AG08395 (cell line): ENCODE measurements at places on chromosomes 4 and X.

DNA sequence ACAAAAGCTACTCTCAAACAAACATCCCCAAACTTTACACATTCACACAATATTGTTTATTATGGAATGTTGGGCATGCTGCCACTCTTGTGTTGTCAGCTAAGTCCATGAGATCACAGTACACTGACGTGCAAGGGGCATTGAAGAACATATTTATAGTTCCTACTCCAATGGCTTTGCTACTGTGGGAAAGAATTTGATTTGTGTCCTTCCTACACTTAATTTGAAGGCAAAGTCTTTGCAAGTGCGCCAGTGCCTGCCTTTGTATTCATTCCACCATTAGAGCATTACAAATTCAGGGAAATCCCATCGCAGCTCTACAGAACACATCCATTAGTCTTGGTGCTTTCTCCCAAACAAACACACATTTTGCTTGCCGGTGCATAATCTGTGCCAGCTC is 45.4 kb upstream of the FTHL17 start:
- no peak for DNase-seq

DNA sequence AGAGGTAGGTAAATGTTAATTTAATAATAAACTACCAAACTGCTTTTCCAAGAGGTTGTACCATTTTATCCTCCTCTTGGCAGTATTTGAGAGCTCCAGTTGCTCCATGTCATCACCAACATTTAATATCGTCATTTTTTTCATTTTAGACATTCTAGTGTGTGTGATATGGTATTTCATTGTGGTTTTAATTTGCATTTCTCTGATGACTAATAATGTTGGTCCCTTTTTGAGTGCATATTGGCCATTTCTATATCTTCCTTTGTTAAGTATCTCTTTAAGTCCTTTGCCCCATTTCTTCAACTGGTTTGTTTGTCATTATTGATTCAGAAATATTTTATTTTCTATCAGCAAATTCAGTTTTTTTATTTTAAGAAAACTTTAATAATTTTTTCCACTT is 88.8 kb downstream of the MAPK10 start:
- DNase-seq: no peak

DNA sequence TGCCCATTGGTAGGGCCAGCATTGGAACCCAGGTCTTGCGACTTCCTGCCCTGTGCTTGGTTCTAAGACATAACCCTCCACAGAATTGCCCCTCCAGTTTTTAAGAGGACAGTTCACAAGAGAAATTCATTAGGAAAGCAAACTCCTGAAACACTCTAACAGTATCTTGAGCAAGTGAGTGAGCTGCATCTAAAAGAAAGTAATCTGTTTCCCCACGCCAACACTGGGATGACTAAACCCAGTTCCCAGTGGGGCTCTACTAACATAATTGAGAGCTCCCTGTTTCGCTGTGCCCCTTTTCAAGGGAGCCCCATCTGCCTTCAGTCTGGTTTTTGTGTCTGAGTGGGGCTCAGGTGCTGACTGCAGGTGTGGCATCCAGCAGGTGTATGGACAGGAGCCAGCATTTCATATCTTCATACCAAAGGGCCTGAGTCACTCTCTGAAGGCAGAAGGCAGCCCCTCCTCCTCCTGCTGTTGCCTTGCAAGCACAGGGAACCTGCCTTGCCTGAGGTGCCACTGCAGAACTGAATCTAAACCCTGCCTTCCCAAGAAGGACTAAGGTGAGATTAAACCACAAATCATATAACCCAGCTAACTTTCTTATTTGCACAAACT is 8.0 kb downstream of the AMOT start:
- DNase-seq: no peak

- DNase-seq: no peak
These were observed 146.4 kb upstream of the EDNRA start for GRCh38 chr4:147334478-147334877.

DNA sequence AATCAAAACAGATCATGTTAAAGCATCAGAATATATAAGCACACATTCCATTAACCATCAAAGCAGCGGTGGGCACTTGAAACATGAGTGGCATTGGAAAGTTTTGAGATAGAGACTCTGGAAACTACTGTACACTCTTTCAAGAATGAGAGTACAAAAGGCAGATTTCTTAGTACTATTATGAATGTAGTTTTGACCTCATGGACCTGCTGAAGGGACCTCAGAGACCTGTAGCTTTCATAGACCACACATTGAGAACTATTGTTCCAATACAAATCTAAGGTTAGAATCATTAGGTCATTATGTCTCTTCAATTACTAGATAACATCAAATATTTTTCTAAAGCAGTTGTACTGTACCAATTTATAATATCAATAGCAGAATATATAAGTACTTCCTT is 283.6 kb downstream of the RPA4 start:
- no peak for DNase-seq

DNA sequence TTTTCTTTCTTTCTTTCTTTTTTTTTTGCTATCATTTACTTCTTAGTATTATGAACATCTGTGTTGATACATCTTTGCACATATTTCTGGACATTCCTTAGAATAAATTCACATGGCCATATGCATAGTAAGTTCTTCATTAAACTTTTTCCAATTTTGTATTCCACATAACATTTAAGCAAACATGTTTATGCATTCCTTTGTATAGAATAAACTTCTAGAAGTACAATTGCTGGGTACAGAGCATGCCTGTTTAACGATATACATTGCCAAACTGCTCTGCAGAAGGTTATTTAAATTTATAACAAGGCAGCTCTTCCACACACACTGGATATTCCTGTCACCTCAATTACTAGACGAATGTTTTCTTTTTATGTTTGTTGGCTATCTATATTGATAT is 36.0 kb upstream of the STIM2 start:
- no peak for DNase-seq

- no peak for DNase-seq
These were observed 90.0 kb upstream of the AFAP1 start for GRCh38 chr4:8029689-8030088.

DNA sequence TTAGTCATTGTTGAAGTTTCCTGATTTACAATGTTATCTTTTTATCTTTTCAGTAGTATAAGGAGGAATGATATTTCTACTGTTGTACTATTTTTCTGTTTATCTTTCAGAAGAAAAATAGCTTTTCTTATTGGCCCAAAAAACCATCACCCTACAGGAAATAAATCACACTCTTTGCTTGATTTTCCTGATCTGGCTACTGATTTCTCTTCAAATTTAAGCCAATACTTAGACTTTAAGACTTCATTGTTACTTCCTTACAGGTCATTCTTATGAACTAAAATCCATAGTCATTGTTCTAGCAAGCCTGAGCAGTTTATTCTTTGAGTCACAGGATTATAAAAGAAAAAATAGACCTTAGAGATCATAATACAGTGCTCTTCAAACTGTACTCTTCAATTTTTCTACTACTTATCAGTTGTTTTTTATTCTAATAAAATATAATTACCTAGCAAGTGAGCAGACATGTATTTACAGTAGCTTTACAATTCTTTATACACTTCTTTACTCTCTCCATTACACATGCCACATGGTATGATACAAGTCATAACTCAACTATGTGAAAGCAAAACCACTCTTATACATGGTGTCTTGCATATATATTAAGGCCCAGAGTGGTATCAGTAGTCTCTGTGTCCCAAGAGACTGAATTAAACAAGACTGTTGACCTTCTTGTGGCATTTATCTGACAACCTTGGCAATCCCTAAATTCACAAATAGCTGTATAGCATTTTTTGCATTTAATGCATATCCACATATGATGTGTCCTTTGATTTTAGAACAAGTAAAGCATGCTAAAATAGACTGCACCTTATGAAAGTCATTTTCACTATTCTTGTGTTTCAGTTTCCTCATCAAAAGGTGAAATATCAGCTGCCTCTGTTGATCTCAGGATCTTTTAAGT is 47.9 kb downstream of the TET2 start:
- DNase-seq: no peak

DNA sequence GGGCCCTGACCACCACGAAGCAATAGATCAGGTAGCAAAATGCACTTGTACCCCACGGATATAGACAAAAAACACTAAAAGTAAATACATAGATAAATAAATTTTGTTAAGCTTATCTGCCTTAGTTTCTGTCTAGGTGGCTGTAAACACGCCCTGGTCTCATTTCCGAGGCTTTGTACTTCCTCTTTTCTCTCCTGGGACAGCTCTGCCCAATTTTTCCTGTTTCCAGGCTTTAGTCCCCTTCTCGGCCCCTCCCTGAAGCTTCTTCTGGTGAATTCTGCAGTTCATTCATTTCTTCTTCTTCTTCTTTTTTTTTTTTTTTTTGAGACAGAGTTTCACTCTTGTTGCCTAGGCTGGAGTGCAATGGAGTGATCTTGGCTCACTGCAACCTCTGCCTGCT is 73.4 kb upstream of the STOX2 start:
- DNase-seq: no peak

DNA sequence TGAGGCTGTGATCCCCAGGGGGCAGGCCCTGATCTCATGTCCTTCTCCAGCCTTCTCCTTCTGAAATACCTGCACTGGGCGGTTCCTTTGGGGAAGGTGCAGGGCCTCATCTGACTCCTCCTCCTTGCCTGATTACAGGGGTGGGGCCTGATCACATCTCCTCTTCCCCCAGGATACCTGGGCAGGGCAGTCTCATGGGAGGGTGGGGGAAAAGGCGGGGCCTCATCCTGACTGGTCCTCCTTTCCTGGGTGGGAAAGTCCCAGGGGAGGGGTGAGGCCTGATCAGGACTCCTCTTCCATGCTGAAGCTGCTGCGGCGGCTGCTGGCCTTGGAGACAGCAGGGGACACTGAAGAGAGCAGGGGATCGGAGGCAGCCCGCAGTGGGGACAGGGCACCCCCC is 13.3 kb downstream of the TFE3 start:
- DNase-seq: no peak

DNA sequence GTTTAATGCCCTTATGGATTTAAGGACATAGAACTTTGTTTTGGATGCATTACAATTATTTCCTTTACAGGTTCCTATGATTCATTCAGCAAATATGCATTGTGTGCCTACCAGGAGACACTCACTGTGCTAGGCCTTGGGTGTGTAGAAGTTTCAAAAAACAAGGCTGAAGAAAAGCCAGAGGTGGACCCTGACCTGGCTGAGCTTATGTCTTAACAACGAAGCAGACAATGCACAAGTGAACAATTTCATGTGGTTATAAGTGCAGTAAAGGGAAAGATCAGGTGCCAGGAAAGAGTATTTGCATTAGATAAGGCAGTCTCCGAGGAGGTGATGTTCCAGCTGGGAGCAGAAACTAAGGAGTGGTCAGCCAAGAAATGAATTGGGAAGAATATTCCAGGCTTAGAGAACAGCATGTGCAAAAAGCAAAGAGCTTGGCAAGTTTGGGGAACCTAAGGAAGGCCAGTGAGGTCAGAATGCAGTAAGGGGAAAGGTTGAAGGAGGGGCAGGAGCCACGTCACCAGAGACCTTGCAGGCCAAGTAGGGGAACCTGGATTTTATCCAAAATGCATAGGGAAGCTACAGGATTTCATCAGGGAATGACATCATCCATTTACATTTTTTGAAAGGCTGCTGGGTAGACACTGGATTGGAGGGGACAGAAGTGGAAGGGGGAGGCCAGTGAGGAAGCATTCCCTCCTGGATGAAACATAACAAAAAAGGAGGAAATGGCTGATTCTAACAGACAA is 193.6 kb downstream of the SOWAHB start:
- no peak for DNase-seq

DNA sequence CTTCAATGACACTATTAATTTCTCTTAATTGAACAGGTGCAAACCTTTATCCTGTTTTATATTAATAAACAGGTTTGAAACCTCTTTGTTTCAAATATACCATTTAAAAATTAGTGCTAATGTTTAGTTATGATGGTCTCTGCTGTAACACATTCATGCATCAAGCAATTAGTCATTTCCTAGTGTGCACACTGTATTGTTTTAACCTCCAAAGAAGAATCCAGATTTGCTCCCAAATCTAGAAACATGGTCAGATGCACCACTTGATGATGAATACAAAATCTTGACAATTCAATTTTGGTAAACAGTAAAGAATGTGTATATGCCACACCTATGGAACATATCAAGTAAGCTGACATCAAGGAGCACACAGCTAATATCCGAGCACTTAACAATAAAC is 157.1 kb downstream of the TRIML1 start:
- no peak for DNase-seq

- no peak for DNase-seq
These were observed 119.1 kb downstream of the RTL9 start for GRCh38 chrX:110477593-110478228.

DNA sequence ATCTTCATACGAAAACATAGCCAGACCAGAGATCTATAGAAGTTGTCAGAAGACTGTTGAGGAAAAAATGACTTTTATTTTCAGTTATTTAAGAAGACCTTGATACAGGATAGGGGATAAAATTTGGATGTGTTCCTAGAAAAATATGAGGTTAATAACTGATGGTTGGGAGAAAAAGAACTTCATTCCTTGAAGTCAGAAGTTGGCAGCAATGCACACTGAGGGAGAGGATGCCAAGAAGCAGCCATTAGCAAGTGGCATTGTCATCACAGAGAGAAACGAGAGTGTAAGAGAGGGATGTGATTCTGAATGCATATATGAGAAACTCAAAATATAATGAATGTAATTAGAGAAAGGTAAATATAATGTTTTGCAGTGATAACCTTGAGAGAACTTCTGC is 382.1 kb upstream of the EPHA5 start:
- DNase-seq: no peak

DNA sequence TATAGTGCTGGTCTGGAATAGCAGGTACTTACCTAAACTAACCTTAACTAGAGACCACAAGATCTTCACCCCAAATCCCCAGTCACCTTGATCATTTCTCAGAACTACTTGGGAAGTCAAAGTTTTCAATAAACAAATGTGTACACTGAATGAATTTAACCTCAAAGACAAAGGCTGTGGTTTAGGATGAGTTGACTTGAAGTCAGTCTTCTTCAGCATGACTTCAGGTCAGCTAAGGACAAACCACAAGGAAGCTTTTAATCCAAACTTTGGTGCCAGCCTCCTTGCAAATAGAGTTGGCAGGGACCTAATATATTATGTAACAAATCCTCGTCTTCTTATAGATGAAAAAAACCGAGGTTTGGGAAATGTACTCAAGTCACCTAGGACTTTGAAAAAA is 21.2 kb upstream of the VCX2 start:
- DNase-seq: no peak

GRCh38 chrX:134622056-134622812 is 36.0 kb downstream of the PLAC1 start:
- DNase-seq: peak; percentile 92

- DNase-seq: no peak
These were observed 937.1 kb downstream of the CCSER1 start for GRCh38 chr4:91064157-91064853.

DNA sequence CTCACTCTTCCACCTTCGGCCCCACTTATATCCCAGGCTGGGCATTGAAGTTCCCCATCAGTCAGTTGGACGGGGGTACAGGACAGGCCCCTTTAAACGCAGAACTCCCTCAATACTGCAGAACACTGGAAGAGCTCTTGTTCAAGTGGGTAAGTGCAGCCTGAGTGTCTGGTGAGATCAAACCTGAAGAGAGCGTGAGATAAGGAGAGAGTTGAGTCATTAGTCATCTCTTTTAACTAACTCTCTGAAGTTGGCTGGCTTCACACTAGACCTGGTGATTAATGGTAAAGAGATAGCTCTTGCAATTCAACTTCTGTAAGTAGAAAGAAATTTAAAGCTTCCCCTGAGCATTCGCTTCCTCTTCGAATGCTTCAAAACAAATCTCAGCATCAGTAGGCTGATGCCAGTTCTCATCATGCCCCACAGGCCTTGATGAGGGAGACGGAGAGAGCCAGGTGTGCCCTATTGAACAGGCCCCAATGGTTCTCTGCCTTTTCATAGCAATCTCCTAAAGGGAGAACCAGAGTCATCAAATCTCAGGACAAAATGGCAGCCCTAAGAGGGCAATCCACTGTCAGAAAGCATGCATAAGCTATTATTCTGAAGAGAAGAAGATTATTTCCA is 41.0 kb upstream of the JADE1 start:
- DNase-seq: peak; percentile 5

GRCh38 chrX:40201329-40201885 is 103.6 kb upstream of the BCOR start:
- DNase-seq: no peak
